ENCODE measurements at places on chromosomes 1 and 21.

- DNase-seq, result no peak
These were observed 11.6 kb downstream of the AGO1 start for GRCh38 chr1:35894656-35895055.

DNA sequence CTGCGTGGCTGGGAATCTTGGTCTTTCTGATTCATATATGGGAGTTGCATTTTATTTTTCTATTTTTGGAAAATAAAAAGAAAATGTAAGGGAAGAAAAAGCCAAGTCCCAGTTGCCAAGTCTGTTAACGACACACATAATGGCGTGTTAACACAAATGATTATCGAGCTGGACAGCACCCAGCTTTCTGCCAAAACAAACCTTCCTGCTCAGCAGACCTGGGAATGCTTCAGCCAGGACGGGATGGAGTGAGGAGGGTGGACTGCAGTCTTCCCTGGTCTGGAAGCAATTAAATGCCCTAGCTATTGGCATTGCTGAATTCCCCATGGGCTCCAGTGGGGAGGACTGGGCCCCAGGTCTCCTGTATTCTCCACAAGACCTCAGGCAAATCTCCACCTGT lies 184.2 kb upstream of the USP24 start:
- no peak for DNase-seq

GRCh38 chr1:190303501-190303900 lies 174.2 kb downstream of the BRINP3 start:
- no peak for DNase-seq

GRCh38 chr1:172356620-172357019 lies 63.9 kb upstream of the C1orf105 start:
- DNase-seq, result no peak

GRCh38 chr1:202162047-202162417 lies 1.6 kb upstream of the PTPN7 start:
- DNase-seq, result no peak

DNA sequence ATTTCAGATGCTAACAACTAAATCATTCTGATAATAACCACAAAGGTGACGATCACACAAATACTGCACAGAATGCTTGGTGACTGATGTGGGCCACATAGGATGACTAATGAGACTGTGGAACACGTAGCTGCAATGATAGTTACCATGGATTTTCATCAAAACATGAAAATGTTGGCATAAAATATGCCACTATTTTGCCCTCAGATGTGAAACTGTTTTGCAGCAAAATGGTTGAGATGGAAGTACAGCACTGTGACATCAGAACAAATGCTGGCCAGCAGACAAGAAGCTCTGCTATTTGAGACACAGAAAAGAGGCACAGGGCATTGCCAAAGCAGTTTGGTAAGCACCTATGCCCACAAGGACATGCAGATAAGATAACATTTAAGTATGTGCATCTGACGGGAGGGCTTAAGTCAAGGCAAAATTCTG lies 83.8 kb downstream of the NIBAN1 start:
- no peak for DNase-seq

DNA sequence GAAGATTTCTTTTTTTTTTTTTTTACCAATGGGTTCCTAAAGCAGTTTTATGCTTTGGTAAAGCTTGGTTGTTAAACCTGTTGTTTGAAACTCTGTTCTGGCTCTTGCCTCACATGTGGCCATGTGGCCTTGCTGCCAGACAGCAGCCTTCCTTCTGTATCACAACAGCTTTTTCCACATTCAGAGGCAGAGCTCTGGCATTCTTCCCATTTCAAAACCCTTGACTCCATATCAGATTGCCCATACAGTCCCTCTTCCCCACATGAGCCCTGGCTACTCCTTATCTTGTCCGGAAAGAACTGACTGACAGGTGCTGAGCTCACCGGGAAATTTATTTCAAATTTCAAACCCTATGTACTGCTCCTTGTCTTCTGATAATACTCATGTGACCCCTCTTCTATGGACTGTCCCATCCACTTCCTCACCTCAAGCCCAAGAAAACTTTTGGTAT lies 38.5 kb upstream of the LAX1 start:
- no peak for DNase-seq

DNA sequence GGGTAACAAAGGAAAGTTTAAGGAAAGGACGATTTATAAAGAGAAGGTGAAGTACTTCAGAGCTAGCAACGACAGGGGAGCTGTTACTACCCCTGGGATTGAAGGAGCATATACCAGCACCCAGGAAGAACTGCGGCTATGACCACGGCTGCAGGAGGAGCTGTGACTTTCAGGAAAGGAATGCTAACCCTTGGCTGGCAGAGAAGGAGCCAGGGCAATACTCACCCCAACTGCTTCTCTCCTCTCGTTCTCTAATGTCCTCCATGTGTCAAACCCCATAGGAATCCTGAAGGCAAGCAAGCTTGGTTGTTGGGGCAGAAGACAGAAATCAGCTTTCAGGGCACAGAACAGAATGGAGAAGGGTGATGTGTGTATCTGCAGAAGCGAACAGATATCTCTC lies 120.5 kb downstream of the TMEM53 start:
- no peak for DNase-seq

GRCh38 chr21:37342046-37342632 lies 24.4 kb upstream of the DYRK1A start:
- no peak for DNase-seq

GRCh38 chr1:27959792-27960603 lies at the start of gene XKR8:
XKR8 (plus strand) TSS chr1:27959973; CDS start chr1:27960070, 97 bp downstream.
- DNase-seq, result peak; percentile 98

GRCh38 chr1:119101563-119101962 lies 38.9 kb downstream of the WARS2 start:
- no peak for DNase-seq

DNA sequence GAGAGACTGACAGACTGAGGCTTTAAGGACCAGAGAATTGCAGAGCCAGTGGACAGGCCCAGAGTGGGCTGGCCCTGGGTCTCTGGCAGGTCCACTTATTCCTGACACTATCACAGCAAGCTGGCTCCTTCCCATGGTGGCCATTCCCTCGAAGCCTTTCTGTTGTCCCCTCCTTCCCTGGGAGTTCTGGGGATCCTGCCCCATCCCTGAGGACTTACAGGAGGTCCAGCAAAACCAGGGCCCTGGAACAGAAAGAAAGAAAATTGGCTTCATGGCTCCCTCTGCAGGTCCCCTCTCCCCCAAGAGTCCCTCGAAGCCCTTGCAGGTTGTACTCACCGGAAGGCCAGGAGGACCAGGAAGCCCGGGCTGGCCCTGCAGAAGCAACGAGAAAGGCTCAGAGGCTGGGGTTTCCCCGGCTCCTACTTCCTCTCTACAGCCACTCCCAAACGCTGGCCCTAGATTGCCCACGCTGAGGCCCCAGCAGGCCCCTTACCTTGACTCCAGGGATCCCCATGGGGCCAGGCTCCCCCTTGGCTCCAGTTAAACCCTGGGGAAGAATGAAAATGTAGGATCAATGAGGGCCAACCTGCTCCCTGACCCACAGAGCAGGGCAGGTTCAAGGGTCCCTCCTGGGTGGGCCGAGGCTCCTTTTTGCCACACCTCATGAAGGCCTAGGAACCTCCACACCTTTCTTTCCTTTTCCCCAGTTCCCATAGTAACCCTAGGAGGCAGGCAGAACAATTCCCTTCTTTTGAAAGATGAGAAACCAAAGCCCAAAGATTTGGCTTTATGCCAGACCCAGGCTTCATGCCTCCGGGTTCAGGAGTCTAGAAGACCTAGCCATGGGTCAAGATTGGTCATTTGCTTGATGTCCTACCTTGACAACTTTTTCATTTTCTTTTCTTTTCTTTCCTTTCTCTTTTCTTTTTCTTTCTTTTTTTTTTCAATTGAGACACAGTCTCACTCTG lies 4.6 kb downstream of the COL9A2 start:
- peak; percentile 6 for DNase-seq

DNA sequence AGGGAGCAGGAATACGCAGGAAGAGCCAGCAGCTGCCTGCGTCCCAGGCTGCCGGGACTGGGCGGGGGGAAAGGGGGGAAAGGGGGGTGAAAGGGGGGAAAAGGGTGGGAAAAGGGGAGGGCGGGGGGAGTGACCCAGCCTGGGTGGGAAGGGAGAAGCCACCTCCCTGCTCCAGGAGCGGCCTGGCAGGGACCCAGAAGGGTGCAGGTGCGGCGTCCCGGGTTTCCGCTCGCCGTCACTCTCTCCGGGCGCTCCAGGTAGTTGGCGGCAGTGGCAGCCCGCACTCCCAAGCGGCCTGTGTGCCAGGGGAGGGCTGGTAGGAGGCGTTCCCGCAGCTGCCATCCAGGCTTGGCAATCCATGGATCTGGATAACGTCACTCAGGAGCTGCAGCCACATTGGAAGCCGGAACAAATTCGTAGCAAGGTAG lies 141.0 kb upstream of the NGF start:
- no peak for DNase-seq
